ENCODE measurements at places on chromosomes 12 and 14.

DNA sequence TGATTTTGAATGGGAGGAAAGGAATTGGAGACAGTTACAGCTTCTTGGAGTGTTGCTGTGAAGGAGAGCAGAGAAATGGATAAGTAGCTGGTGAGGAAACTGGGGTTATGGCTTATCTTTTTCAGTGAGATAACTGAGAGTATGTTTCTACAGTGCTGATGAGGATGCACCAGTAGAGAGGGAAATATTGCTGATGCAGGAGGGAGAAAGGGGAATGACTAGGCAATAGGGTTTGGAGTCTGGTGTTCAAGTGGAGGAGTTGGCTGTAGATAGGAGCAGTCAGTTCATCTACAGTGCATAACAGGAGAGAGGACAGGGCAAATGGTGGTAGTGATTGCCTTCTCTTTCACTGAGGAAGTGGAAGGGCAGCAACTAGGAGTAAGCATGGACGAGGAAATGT lies 33.0 kb downstream of the SPATS2 start:
- DNase-seq = no peak

DNA sequence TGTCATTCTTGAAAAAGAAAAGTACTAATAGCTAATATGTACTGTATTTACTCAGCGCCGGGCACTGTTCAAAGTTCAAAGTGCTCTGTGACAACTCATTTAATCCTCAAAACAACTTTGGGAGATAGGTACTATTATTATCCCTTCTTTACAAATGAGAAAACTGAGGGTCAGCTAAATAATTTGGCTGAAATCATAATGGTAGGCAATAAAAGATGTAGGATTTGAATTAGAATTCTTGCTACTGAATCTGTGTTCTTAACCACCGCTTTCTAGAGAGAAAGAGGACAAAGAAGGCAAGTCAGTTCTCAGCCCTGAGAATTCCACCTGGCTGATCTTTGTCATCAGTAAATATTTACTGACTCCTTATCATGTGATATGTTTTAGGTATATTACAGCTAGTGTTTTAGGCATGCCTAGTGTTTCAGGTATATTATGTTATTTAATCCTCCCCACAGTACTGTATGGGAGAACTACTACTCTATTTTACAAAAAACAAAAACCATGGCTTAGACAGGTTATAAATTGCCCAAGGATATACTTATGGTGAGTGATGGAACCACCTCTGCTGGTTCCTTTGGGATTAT lies 205.7 kb upstream of the GZMB start:
- no peak for DNase-seq

DNA sequence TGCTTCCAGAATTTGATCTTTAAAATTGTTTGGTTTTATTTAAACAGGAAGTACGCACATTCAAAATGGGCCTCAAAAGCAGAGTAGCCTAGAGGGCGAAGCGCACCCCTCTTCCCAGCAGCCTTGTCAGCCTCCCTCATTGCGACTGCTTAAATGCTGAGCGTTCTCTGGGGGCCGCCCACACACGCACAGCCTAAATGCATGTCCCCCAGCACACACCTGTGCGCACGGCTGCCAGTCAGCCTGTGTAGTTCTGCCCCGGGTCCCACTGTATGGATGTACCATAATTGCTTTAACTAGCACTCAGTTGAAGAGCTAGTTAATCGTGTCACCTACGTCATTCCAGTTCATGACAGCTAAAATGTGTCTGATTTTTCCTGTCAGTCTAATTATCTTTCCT lies 79.3 kb downstream of the TESC start:
- DNase-seq = no peak

- DNase-seq = no peak
Observed at GRCh38 chr12:42640391-42640790, 50.8 kb upstream of the PRICKLE1 start.

DNA sequence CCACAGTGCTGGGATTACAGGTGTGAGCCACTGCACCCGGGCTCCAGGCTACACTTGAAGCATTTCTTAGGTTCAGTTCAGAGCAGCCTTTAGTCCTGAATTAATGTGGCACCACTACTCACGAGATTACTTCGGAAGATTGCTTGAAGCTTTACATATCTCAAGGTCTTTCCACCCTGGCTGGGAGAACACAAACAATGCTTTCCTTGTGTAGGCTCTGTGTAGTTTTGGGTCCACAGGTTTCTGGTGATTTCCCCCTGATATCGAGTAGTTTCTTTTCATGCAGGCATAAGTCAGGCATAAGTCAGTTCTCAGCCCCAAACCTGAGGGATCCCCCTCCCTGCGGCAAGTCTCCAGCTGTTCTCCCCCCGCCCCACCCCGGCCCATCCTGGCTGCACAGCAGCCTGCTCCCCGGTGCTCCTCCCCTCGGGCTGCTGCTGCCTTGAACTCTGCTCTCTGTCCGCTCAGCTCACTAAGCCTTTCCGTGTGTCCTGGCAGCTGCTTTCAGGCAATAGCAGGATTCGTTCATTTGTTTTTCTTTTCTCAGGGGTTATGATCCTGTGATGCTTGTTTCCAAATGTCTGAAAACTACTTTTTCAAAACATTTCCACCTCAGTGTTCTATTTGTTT lies 417.7 kb downstream of the TMEM121 start:
- no peak for DNase-seq

- no peak for DNase-seq
Observed at GRCh38 chr12:32776258-32776657, 20.6 kb upstream of the YARS2 start.

GRCh38 chr14:31382221-31382620 lies 38.1 kb downstream of the HEATR5A start:
- DNase-seq = no peak

DNA sequence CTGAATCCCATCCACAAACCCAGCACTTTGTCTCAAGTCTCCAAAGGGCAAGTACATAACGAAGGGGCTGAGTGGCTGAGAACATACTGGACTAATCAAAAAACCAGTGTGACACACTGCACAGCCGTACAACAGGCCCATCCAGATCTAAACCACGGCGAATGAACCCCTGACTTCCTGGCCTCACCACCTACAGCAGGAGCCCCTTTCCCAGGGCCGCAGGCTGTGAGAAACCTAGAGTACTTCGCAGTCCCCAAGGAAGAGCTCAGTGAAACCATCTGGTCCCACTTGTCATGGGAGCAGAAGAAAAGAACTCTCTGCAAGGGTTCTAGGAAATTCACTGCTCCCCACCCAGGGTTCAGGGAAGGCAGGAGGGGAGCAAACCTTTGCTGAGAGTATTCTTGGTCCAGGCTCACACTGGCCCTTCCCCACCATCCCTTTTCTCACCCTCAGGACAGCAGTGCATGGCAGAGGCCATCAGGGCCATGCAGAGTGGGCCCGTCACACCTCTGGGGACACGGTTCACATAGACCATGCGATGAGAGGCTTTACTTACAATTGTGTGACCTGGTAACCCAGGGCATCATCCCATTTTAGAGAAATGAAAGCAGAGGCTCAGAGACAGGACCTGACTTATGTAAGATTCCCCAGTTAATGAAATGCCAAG lies 192.8 kb downstream of the BCL11B start:
- no peak for DNase-seq

DNA sequence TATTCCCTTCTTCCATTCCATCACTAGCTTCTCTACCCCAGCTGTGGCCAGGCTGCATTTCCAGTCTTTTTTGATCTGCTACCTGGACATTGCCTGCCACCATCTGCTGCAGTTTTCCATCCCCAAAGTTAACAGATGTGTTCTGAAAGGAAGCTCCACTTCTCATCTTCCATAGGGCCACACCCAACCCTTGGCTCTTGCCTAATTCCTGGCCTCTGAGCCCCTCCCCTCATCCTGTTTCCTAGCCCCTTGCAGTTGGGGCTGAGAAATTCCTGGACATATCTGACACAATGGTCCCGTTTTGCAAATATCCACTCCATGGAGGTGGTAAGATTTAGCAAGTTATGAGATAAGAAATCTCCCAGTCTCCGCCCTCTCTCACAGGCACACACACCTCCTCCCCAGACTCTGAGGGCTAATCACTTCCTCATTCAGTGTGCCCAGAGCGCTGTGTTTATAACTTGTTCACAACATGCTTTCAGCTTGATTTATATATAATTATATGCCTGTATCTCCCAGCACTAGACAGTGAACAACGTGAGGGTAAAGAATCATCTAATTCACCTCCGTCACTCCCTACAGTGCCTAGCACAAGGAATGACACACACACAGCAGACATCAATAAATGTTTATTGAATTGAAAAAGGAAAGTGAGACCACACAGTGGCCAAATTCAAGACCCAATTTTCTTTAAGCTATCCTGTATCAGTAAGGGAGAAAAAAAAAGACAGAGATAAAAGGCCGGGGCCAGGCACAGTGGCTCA lies 13.4 kb downstream of the SMUG1 start:
- no peak for DNase-seq

GRCh38 chr14:52960627-52961026 lies 9.8 kb upstream of the FERMT2 start:
- DNase-seq = no peak

DNA sequence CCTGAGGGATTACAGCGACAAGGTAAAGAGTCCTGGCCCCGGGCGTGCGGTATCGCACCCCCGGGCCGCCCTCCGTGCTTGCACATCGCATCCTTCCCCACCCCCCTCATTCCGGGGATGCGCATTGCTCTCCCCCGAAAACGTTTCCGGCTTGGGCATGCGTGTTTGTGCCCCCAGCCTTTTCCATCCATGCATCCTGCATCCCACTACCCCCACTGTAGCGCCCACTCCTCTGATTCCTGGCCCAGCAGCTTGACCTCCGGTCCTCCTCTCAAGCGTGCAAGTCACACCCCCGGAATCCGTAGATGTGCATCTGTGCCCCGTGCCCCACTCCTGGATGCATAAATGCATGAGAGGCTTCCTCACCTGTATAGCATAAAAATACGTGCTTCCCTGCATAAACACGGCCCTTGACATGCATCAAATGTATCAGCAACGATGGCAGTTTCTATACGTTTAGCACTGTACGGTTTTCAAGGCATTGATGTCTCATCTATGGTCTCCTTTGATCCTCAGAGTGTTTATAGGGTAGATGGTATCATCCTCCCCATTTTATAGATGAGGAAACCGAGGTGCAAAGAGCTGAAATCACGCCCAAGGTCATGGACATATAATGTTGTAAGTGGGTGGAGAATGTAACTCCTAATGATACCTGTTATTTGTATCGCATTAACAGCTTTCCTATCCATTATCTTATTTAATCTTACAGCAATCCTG lies 484 bp downstream of the RIC8B start:
- peak; percentile 39 for DNase-seq

DNA sequence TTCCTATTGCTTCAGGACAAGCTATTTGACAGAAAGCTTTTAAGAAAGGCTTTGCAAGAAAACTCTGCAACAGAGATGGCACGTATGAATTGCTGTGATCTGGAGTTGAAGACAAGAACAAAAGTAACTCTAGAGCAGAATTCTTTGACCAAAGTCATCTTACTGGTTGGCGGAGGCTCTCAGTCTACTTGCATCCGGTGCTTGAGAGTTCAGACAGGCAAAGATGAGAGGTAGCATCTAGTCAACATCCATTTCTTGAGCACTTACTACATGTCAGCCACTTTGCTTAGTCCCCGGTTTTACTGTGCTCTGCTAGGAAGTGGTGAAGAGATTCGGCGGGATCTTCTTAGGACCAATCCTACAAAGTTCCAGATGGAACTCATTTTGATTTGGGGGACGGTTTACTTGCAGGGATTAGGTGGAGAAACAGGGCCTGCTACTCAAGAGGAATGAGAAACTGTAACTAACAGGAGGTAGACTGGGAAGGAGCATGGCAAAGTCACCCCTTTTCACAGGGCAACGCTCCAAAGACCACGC lies 404 bp upstream of the CCDC91 start:
- DNase-seq = no peak

DNA sequence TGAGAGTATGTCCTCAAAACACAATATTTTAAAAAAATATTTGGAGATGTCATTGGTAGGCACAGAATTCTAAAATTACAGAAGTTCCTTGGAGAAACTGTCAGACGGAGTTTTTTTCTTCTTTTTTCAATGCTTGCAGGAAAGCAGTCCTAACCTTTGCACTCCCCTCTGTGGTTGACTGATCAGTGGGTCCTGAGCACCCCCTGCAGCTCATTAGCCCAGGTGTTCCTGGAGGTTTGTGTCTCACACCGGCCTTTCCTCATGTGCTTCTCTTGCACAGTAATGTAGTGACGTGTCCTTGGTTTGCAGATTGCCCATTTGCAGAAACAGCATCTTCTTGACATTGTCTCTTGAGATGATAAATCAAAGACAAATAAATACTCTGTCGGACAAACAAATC lies 513.0 kb downstream of the TMEM121 start:
- DNase-seq = no peak

GRCh38 chr12:46858368-46858767 lies 32.6 kb upstream of the SLC38A4 start:
- no peak for DNase-seq

DNA sequence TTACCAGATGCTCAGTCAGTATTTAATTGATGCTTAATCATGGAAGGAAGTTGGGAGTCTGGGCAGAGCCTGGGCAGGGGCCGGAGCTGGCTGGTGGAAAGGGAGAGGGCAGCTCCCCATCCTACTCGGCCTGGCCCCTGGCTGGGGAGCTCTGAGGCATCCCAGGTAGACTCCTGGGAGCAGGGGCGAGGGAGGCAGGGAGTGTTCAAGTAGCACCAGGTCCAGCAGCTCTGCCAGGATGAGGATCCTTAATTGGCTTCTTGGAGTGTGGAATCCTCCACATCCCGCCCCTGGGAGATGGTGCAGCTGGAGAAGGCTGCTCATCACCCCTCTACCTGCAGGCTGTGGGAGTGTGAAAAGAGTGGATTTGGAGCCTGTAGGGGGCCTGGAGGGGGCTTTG lies 30.9 kb downstream of the SYNDIG1L start:
- no peak for DNase-seq

DNA sequence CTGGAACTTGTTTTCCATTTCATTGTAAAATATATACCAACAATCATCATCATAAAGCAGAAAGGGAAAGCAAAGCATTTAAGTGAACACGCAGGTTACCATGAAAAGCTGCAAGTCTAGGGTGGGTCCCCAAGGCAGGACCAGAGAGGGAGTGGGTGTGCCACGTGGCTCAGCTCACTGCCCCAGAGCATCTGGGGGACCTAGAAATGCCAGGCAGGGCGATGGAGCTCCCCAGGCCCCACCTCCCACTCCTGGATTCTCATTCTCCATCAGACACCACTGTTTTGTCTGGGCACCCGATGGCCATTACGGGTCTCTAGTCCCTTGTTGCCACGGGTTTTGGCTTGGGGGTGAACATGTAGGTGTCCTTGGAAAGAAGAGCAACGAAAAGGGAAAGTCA lies 34.7 kb downstream of the BCL11B start:
- no peak for DNase-seq

Data from AG08396 (cell line).